ENCODE measurements at places on chromosomes 2 and 18.
A peak's percentile ranks its signal among the peaks of the same experiment; 100 is the strongest.

GRCh38 chr2:240351826-240352426 lies 83.5 kb upstream of the GPC1 start:
- H3K27ac ChIP-seq = no peak overlapping the region
- H3K27me3 ChIP-seq = no peaks in the 10 kb centered on the region
- H3K4me3 ChIP-seq = no peak overlapping the region
- H3K36me3 ChIP-seq = no peaks in the 10 kb centered on the region
- DNase-seq = no peak
- peaks cover 6% of the 10 kb centered on the region for H3K4me1 ChIP-seq

DNA sequence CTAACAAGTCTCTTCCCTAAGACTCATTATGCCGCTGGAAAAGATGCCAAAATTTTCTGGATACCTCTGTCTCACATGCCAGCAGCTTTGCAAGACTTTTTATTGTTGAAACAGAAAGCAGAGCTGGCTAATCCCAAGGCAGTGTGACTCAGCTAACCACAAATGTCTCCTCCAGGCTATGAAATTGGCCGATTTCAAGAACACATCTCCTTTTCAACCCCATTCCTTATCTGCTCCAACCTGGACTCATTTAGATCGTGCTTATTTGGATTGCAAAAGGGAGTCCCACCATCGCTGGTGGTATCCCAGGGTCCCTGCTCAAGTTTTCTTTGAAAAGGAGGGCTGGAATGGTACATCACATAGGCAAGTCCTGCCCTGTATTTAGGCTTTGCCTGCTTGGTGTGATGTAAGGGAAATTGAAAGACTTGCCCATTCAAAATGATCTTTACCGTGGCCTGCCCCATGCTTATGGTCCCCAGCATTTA lies 26.3 kb downstream of the DHRS9 start:
- no peaks in the 10 kb centered on the region for H3K4me1 ChIP-seq
- no peaks in the 10 kb centered on the region for H3K36me3 ChIP-seq
- no peaks in the 10 kb centered on the region for H3K27me3 ChIP-seq
- H3K27ac ChIP-seq = no peak overlapping the region

DNA sequence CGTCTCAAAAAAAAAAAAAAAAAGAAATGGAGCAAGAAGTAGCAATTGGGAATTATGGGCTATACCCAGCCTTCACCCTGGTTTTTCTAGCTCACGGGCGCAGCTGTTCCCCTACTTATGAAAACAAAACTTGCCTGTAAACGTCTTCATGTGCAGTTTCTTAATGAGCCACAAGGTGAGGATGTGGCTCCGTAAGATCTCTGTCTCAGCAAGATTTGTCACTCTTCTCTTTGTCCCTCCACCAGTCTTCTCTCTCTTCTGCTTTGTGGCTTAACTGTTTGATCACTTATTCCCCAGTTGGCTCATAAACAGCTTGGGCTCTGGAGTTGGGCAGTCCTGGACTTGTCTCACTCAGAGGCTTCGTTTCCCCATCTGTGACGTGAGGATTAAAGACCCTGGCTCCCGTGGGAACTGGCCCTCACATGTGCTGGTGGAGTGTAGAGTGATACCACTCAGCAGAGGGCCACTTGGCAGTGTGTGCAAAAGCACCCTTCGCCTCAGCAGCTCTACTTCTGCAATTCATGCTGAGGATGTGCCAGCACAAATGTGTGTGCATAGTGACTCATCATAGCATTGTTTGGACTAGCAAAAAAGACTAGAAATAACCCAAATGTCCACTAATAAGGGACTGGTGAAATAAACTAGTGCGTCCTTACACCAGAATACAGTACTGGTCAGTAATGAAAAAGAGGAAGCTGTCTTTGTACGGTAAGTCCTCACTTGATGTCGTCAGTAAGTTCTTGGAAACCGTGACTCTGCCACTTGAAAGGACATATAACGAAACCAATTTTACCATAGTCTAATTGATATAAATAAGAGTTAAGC lies 8.7 kb downstream of the CEP68 start:
- H3K4me1 ChIP-seq = peaks cover 40% of the 10 kb centered on the region
- peak overlapping the region; percentile 75 for H3K27ac ChIP-seq
- peak; percentile 64 for DNase-seq
- no peaks in the 10 kb centered on the region for H3K36me3 ChIP-seq

DNA sequence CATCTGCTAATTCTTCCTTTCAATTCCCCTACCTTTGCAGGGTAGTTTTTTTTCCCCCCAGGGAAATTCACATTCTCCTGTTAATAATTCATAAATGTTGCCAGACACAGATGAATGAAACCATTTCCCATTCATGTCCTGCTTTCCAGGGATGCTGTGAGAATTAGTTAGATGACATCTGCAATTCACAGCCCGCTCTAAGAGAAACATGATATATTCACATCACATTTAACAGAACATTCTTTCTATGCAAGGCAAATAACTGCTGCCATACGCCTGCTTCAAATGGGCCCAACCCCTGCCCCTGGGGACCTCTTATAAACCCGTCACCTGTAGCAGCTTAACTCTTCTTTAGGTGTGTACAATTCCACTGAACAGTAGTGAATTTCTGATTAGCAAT lies 110.6 kb upstream of the CTAGE1 start:
- no peaks in the 10 kb centered on the region for H3K4me1 ChIP-seq
- no peak overlapping the region for H3K27ac ChIP-seq
- no peaks in the 10 kb centered on the region for H3K36me3 ChIP-seq
- no peaks in the 10 kb centered on the region for H3K27me3 ChIP-seq
- no peak overlapping the region for H3K4me3 ChIP-seq

- peaks cover 72% of the 10 kb centered on the region for H3K4me1 ChIP-seq
- peak overlapping the region; percentile 75 for H3K4me3 ChIP-seq
- no peaks in the 10 kb centered on the region for H3K27me3 ChIP-seq
- peak overlapping the region; percentile 97 for H3K27ac ChIP-seq
Observed at GRCh38 chr2:236571145-236571544, 1.5 kb downstream of the ACKR3 start.

- H3K27ac ChIP-seq = no peak overlapping the region
- peak overlapping the region; percentile 68 for H3K4me3 ChIP-seq
- DNase-seq = no peak
Observed at GRCh38 chr2:45643543-45644542, 7.6 kb upstream of the PRKCE start.

DNA sequence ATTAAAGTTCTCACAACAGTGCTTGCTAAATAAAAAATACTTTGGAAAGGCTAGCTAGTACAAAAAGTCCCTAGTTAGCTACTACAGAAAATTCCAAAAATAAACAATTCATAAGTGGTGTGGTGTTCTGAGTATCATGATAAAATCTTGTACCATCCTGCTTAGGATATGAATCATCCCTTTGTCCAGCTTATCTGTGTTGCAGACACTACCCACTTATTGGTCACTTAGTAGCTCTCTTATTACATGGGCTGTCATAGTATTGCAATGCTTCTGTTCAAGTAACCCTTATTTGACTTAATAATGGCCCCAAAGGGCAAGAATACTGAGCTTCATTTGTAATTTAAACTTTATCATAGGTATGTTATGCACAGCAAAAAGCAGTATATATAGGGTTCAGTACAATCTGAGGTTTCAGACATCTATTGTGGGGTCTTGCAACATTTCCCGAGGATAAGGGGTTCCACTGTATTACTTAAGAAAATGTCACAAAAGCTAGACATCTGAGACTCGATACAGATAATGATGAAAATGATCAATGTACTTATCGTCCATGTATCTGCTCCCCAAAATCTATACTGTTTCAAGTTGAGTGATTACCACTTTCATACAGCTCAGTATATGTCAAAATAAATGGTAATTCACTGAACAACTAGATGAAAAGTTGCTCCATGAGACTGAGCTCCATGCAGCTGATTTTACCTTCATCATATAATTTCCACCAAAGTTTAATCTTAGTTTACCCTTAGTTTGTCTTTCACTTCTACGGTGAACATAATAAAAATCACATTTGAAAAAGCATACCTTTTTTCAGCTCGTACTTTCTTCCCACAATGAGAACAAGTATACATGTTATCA lies 93.8 kb downstream of the C2orf74 start:
- H3K36me3 ChIP-seq = peaks cover 31% of the 10 kb centered on the region
- no peak for DNase-seq
- H3K4me3 ChIP-seq = no peak overlapping the region

DNA sequence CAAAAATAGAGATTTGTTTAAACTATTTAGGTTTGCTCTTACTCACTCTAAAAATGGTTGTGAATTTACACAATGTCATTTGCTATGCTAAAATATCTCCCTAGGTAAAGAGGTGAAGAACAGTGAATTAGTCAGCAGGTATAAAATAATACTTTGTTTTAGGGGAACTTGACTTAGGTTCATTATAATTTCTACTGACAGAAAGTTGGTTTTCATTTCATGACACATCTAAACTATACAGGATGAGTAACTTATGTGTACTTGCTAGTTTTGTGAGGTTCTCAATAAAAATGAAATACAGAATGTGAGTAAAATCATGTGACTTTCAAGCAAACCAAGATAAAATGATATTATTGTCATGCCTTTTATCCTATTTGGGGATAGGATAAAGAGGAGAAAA lies 66.0 kb downstream of the DIS3L2 start:
- no peak overlapping the region for H3K4me3 ChIP-seq
- H3K36me3 ChIP-seq = peaks cover 10% of the 10 kb centered on the region
- H3K27me3 ChIP-seq = no peaks in the 10 kb centered on the region
- no peak overlapping the region for H3K27ac ChIP-seq
- DNase-seq = no peak

DNA sequence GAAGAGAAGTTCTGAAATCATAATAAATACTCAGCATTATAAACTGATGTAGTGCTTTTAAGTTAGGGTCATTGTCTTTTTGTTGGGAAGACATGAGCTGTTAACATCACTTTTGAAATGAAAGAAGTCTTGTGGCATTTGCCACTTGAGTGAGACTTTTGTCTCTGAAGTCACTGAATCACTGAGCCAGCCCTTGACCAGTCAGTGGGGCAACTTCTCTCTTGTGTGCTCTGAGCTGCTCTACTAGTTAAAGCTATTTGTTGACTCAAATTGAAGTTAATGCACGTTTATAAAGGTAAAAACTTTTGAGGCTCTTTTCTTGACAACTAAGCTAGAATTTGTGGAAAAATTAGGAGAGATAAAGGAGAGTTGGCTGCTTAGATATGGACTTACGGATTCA lies 6.7 kb downstream of the WDR43 start:
- H3K4me3 ChIP-seq = no peak overlapping the region
- DNase-seq = no peak
- no peaks in the 10 kb centered on the region for H3K27me3 ChIP-seq
- H3K36me3 ChIP-seq = peaks cover 3% of the 10 kb centered on the region

- no peak for DNase-seq
- H3K27me3 ChIP-seq = no peaks in the 10 kb centered on the region
- no peak overlapping the region for H3K27ac ChIP-seq
- H3K36me3 ChIP-seq = no peaks in the 10 kb centered on the region
Observed at GRCh38 chr2:126221506-126221905, 434.5 kb upstream of the GYPC start.

GRCh38 chr2:233816771-233817170 lies 37.6 kb downstream of the HJURP start:
- no peak for DNase-seq
- H3K4me1 ChIP-seq = no peaks in the 10 kb centered on the region
- no peak overlapping the region for H3K4me3 ChIP-seq
- H3K36me3 ChIP-seq = no peaks in the 10 kb centered on the region
- no peaks in the 10 kb centered on the region for H3K27me3 ChIP-seq
- no peak overlapping the region for H3K27ac ChIP-seq

DNA sequence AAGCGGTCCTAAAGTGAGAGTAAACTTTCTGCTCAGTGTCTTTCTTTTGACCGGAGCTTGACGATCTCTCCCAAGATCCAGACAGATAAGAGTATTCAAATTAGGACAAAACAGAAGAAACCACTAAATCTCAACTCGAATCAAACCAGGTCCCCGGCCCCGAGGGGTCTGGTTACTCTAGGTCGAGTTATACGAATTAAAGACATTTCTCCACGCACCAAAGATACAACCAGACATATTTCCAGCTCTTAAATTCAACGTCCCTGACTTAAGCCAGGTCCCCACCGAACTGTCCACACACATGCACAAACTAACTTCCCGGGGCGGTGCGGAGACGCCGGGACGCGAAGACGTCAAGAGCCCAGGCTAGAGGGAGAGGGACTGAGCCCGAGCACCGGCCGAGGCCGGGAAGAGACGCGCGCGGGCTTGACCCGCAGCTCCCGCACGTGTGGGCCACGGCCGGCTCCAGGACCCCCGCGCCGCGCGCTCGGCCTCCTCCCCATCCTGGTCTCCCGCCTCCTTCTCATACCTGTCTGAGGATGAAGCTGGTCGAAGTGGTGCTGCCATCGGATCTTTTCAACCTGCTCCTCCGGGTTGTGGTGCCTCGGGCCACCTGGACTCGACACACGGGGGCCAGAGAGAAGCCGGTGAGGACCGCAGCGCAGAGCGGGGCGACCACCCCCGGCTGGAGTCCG lies 896 bp downstream of the CACNB4 start:
- no peak overlapping the region for H3K27ac ChIP-seq
- no peaks in the 10 kb centered on the region for H3K36me3 ChIP-seq
- H3K4me1 ChIP-seq = peaks cover 10% of the 10 kb centered on the region
- H3K4me3 ChIP-seq = peak overlapping the region; percentile 89
- DNase-seq = no peak
- H3K27me3 ChIP-seq = no peaks in the 10 kb centered on the region

DNA sequence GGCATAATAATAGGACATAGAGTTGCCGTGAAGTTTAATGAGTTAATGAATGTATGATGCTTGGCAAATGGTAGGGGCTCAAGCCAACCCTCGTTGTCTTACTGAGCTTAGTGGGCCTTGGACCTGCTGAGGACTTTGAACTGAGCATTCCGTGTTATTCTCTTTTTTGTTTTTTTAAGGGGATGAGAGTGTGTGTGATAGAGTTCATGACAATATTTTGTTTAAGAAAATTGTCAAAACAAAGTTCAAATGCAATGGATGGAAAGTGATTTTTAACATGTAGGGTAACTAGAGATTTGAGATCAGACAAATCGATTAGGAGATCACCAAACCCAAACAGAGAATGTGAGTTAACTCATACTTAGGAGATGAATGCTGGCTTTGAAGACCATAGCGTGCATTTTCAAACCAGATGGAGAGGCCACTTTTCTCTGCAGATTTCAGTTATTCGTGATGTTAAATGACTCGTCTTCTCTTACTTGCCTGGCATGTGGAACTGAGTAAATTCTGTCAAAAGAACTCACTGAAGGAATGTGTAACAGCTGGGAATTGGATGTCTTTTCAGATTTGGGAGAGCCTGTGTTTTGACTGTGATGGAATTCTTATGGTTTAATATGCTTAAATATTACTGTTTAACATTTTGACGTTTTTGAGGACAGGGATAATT lies 88.7 kb downstream of the NEDD4L start:
- H3K4me1 ChIP-seq = no peaks in the 10 kb centered on the region
- no peak for DNase-seq
- no peak overlapping the region for H3K4me3 ChIP-seq
- H3K36me3 ChIP-seq = no peaks in the 10 kb centered on the region
- H3K27ac ChIP-seq = no peak overlapping the region

- no peak overlapping the region for H3K4me3 ChIP-seq
- no peak overlapping the region for H3K27ac ChIP-seq
- H3K36me3 ChIP-seq = no peaks in the 10 kb centered on the region
- no peak for DNase-seq
- no peaks in the 10 kb centered on the region for H3K27me3 ChIP-seq
Observed at GRCh38 chr2:55781542-55781941, 87.9 kb upstream of the PNPT1 start.

GRCh38 chr2:168186452-168186851 lies 60.9 kb downstream of the STK39 start:
- DNase-seq = no peak
- H3K4me3 ChIP-seq = no peak overlapping the region
- no peak overlapping the region for H3K27ac ChIP-seq
- H3K27me3 ChIP-seq = no peaks in the 10 kb centered on the region
- peaks cover 27% of the 10 kb centered on the region for H3K4me1 ChIP-seq
- no peaks in the 10 kb centered on the region for H3K36me3 ChIP-seq

GRCh38 chr2:28516950-28517349 lies 21.1 kb downstream of the PLB1 start:
- DNase-seq = no peak
- no peaks in the 10 kb centered on the region for H3K27me3 ChIP-seq
- no peaks in the 10 kb centered on the region for H3K4me1 ChIP-seq
- no peak overlapping the region for H3K4me3 ChIP-seq

Data from thoracic aorta (tissue), 2 donors.